ENCODE measurements at places on chromosomes 1 and 21. TPM values are rescaled to one million over a fixed set of nuclear protein-coding genes. Genes with fewer than 3 reads are reported as not detected.

DNA sequence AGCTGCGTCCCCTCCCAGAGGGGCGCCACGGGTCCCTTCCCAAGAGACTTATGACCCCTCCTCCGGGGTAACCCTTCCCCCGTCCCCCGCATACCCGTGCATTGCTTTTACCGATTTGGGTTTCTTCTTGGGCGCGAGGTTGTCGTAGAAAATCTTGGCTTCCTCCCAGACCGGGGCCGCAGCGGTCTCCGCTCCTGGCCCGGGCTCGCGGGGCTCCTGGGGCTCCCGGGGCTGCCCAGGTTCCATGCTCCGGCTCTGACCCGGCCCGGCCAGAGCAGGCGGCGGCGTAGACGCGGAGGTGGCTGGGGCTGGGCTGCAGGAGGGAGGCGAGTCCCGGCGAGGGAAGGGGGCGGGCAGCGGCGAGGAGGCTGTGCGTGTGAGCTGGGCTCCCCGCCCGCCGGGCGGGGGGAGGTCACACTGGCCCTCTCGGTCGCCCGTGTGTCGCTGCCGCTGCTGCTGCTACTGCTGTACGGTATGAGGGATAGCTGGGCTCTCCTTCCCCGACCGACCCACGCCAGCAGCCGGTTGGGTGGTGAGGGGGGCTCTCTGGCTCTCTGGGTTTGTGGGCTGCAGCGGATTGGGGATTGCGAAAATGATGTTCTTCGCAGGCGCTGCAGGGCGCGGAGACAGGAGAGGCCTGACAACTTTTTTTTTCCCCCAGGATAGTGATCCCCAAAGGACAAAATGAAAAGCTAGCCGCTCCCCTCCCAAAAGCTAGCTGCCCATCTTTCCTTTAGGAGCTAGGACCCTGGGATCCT is at the start of gene NT5C1A:
Gene NT5C1A (minus strand): TSS at position 315 of the 758 bp plus-strand sequence. CDS start 69 bp downstream, at position 246.
- DNase-seq = no peak

DNA sequence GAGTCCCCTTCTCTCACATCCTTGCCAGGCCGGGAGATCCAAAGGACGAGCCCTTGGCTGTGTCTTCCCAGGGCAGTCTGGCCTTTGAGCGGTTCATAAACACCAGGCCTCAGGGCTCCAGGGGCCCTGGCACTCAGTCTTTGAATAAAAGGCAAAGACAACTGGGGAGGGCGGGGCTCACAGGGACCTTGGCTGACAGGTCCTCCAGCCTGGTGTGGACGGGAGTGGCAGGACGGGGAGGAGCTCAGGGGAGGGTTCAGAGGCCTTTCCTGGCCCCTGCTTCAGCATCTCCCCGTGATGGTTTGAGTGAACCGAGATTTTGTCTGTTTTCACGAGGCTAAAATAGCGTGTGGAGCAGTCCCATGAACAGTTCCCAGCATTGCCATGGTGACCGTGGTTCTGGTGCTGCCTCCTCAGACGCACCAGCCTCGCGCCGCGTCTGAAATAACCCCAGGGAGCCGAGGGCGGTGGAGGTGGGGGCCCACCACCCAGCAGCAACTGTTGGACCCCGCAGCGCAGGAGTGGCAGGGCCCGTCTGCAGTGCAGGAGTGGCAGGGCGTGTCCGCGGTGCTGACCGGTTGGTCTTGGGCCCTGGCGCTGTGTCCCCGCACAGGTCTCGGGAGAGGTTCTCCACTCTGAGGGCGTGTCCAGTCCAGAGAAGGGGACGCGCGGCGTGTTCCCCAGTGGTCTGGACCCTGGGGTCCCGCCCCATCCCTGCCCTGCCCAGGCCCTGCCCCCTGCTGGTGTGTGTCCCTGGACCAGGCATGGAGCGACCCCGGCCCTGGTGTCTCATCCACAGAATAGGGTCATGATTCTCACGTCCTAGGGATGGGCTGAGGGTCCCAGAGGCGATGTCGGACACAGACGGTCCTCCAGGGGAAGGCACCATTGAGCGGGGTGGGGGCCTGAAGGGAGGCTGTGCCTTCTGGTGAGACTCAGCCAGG is 7.1 kb upstream of the PRKCZ start:
- no peak for DNase-seq

GRCh38 chr1:248782416-248783141 is 27.0 kb upstream of the LYPD8 start:
- no peak for DNase-seq

SYCP1 gene
- not detected for polyA plus RNA-seq

GRCh38 chr21:22421416-22422180 is 1423.4 kb downstream of the NCAM2 start:
- DNase-seq = no peak

GRCh38 chr1:93076268-93076667 is 2.8 kb upstream of the MTF2 start:
- no peak for DNase-seq

XCL1 gene
- polyA plus RNA-seq = 0.30 TPM

DNA sequence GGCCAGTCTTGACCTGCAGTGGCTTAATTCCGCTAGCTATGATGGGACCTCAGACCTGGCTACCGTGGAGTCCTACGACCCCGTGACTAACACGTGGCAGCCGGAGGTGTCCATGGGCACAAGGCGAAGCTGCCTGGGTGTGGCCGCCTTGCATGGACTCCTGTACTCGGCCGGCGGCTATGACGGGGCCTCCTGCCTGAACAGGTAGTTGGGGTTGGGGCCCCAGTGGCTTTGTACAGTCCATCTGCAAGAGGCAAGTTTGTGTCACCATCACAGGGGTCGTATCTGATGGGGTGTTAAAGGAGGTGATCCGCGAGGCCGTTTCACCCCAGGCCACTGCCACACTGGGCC is 2.9 kb downstream of the KLHL17 start:
- no peak for DNase-seq

DNA sequence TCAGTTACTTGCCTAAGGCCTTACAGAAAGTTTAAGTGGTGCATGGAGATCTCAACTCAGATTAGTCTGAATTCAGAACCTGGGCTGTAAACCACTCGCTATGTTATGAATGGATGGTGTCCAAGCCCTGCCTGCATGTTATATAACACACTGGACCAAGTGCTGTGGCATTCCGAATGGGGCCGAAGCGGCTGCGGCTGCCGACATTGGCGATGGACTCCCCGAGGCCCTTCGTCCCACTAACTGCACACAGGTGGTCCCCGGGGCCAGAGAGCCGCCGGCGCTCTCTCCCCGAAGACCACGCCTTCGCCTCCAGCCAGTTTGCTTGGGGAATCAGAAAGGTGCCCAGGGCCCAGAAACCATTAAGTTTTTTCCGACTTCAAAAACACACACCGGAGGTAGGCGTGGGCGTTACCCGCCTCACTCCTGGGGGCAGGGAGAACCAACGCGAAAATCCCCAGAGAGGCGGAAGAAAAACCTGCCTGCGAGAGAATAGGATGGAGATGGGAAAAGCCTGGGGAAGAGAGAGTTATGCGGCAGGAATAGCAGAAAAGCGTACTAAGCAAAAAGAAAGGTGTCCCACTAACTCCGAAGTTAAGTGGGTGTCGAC is 579 bp upstream of the TENT5C start:
- DNase-seq = no peak

DNA sequence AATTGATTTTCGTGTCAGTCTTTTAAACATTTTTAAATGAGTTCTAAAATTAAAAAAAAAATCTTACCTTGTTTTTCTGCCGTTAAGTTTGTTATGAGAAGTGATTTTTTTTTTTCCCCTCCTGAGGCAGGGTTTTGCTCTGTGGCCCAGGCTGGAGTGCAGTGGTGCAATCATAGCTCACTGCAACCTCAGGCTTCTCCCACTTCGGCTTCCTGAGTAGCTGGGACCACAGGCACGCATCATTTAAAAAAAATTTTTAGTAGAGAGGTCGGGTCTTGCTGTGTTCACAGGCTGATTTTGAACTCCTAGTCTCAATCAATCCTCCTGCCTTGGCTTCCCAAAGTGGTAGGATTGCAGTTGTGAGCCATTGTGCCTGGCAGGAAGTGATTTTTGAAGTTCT is 41.1 kb downstream of the MTR start:
- no peak for DNase-seq

DNA sequence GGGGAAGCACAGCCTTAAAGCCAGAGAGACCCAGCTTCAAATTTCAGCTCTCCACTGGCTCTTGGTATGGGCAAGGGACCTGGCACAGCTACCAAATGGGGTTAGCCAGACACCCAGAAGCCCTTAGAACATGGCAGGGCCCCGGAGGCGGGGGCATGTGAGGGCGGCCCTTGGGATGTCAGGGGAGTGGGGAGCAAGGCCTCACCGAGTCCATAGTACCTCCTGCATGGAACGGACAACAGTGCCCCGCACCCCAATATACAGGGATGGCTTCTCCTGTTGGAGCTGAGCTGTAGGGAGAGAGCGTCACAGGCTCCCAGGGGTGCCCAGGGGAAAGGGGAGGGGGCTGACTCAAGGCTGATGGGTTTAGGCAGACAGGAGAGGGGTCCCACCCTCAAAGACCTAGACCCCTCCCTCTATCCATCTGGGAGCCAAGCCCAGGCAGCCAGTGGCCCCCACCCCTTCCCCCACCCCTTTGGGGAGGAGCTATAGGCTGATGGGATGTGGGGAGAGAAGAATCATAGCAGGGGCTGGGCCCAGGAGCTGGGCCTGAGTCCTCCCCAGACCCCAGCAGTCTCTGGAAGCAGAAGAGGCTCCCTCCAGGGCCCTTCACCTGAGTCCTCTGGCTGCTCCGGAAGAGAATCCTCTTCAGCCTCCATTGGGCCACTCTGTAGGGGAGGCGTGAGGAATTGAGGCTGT is 16.5 kb downstream of the SPOCD1 start:
- DNase-seq = no peak

CPLANE2 gene
- 8.5 TPM for polyA plus RNA-seq

TRIM67 gene
- polyA plus RNA-seq = 0.08 TPM

DNA sequence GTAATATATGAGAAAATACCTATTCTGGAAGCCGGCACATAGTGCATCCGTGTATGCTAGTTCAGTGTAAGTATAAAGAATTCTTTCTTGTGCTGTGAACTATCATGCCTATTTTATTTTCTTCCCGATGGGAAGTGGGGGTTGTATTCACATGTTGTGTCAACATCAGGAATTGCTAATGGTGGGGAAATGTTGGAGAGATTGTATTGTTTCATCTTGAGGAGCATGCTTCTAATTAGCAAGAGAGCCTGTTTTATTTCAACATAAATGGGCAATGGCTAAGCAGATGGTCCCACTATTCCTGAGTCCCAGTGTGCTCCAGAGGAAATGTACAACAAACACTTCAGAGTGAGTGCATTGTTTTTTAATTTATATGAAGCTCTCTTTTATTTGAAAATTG is 485.2 kb downstream of the PLPP3 start:
- no peak for DNase-seq

- no peak for DNase-seq
These were observed 11.4 kb upstream of the ATP13A2 start for GRCh38 chr1:17023102-17023501.

DNA sequence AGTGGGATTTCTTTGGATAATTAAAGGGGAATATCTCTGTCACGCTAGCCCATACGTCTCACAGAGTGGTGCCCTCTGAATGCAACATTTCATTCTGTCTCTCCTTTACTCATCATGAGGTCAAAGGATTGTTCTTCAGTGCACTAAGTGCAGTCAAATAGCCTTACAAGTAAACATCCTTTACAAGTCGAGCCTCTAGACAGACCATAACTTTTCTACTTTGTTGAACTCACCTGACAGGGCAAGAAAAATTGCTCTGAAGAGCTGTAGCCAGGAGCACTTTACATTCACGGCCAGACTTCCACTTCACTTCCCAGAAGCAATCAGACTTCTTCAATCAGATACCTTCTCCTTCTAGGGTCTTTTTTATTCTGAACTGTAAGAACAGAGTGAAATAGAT is 768.0 kb upstream of the TMPRSS15 start:
- DNase-seq = no peak

ITLN2 gene
- polyA plus RNA-seq = 0.37 TPM

GRCh38 chr1:201487742-201488141 is 18.8 kb upstream of the PHLDA3 start:
- DNase-seq = no peak

- no peak for DNase-seq
These were observed 25.1 kb upstream of the TMEM222 start for GRCh38 chr1:27296773-27297291.

NLRP3 gene
- 2.8 TPM for polyA plus RNA-seq

- DNase-seq = no peak
These were observed 82.8 kb downstream of the UBIAD1 start for GRCh38 chr1:11355559-11356475.

All from urinary bladder (tissue), 4 donors.